ENCODE measurements at places on chromosomes 5 and 9.

DNA sequence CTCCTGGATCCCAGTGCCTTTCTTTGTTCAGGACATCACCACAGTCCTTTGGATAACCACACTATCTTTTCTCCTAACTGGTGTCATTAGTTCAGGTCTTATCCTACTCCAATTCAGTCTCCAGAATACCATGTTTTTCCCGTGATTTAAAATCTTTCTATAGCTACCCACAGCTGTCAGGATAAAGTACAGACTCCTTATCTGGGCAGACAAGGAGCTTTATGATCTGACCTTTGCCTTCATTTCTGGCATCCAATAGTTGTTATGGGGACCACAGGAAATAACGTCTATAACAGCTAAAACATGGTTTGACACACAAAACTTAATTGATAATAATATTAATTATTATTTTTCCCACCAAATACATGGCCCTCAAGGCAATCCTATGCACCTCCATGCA, 125.6 kb downstream of the ARL15 start:
- DNase-seq = no peak

DNA sequence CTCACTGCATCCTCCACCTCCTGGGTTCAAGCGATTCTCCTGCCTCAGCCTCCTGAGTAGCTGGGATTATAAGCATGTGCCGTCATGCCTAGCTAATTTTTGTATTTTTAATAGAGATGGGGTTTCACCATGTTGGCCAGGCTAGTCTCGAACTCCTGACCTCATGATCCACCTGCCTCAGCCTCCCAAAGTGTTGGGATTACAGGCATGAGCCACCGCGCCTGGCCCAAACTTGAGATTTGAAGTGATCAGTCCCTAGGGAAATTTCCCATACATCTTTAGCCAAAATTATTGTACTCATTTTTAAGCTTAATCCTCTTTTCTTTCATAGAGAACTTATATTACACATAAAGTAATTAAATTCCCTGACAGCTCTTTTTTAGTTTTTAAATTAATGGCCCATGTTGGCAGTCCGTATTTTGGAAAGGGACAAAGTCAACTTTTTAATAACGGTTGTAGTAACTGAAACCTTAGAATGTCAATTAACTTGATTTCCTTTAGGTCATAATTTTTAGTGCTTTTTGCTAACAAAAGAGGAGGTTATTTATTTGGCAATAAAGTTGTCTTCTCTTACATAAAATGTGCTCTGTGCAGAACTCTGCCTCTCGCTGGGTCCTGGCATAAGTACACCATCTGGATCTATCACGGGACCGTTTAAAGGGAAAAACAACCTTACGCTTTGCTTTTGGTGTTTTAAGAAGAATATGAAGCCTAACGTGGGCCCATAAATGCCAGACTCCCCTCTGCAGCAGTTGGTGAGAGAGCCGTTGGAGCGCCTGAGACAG, 142.3 kb upstream of the OTULINL start:
- DNase-seq = peak; percentile 74

DNA sequence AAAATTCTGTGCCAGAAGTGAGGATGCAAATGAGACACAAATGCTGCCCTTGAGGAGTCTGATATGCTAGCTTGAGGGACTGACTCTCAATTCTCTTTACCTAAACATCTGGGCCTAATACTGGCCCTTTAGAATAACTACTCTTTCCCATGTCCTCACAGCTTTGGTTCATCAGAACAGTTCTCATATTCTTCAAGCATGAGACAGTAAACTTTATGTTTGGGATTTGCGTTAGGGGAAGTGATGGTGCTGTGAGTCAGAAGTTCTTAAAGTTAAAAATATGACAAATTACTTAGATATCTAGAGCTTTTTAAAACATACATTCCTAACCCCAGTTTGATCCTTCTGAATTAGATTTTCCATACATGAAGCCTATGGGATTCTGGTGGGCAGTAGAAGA, 665.0 kb upstream of the RGMB start:
- DNase-seq = peak; percentile 39

DNA sequence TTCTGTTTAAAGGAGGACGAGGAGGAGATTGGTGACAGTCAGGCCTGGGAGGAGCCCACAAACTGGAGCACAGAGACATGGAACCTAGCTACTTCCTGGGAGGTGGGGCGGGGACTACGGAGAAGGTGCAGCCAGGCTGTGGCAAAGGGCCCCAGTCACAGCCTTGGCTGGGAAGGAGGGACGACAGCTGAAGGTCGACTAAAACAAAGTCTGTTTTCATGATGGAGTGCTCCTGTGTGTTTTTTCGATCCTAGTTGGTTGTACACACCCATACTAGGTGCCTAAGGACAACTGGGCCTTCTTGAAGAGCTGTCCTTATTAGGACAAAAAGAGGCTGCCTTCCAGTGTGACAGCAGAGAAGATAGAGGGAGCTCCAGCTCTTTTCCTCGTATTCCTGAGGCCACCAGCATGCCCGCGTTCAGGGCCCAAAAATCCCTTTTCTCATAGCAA, 2.9 kb downstream of the CCDC107 start:
- no peak for DNase-seq

DNA sequence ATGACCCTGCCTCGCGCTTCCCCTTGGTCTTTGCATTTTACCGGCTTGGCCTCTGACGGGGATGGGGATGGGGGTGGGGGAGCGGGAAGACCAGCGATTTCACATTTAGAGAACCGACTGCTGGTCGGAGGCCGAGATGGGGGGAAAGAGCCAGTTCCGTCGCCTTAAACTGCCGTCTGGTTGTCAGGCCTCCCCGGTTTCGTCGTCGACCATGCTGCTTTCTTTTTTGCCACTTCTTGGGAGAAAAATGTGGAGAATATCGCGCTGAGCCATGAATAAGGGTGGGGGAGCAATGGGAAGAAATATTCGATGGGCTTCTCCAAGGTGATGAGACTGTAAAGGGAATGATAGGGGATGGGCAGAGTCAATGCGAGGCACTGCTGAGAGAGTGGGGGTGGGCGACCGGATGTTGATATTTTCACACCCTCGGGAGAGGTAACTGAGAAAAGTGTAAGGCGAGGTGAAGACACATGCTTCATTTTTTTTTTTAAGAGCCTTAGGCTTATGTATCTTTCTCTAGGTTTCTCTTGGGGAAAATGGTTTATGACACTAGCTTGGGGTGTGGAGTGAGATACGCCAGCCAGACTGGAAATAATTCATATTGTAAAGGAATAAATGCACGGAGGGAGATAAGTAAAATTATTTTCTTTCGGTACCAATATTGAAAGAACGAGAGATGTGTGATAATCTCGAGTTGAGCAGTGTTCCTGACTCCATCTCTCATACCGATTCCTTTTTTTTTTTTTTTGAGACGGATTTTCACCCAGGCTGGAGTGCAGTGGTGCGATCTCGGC, 1.1 kb downstream of the KIF2A start:
- DNase-seq = no peak

GRCh38 chr5:67163231-67163756, 33.3 kb downstream of the CD180 start:
- DNase-seq = no peak

- no peak for DNase-seq
Observed at GRCh38 chr9:136997830-136998234, 1.5 kb upstream of the CLIC3 start.

DNA sequence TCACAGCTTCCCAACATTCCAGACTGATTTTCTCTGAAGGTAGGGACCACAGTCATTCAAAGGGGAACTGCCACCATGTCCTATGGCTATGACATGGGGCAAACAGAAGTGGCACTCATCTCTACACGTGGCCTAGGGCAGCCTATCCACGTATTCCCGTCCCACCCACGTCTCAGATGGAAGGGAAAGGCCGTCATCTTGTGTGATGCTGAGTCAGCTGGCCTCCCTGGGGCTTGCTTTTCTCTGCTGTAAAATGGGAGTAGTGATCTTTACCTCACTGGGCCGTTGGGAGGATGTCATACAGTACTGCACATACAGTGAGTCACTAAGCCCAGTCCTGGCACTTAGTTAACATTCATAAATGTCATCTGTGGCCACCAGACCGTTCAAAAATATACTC, 72.3 kb downstream of the RAPGEF1 start:
- no peak for DNase-seq

GRCh38 chr9:131178382-131178781, 53.0 kb downstream of the NUP214 start:
- DNase-seq = no peak

DNA sequence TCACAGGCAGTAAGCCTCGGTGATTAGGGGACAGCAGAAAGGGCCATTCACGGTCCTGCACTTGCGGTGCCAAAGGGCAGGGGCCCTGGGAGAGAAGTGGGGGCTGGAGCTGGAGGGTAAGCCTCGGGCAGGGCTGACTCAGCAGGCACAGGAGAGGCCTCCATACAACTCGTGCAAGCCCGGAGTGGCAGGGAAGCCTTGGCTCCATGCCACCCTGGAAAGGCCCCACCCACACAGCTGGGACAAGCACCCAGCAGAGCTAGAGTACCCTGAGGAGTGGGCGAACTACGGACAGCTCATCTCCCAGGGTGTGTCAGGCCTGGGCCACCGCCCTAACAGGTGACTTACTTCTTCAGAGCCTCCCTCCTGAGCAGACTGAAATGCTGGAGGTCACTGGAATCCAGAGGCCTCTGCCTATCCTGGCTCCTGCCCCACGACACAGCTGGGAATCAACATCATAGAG, 5.6 kb upstream of the CAMK2A start:
- no peak for DNase-seq

- no peak for DNase-seq
Observed at GRCh38 chr9:126959336-126959735, 44.8 kb downstream of the RALGPS1 start.

GRCh38 chr9:33232815-33233214, 7.2 kb upstream of the SPINK4 start:
- no peak for DNase-seq

DNA sequence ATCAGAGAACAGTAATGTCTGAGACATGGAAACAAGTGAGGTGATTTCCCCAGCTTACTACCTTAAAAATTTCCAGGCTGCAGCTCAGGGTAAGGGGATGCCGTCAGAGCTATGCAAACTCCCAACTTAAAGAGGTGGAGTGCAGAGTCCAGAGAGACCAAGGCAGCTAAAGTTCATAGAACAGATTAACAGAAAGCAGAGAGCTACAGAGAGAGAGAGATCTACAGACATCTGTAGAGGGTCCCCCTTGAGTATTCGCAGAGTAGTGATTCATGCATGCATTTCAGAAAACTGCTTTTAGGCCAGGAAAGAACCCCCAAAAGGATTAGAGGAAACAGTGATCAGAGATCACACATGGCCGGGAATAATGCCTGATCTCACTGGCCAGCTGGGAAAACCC, 306.2 kb upstream of the PUM3 start:
- DNase-seq = peak; percentile 27

- DNase-seq = no peak
Observed at GRCh38 chr9:127949827-127950512, 12.3 kb upstream of the DPM2 start.

GRCh38 chr5:140114341-140115185, 654 bp downstream of the PURA start:
- no peak for DNase-seq

- DNase-seq = no peak
Observed at GRCh38 chr5:74334062-74334761, 306.3 kb downstream of the ENC1 start.

- no peak for DNase-seq
Observed at GRCh38 chr9:108478431-108479332, 377.1 kb downstream of the ACTL7B start.

GRCh38 chr9:121707477-121708424, 56.3 kb downstream of the DAB2IP start:
- no peak for DNase-seq

- no peak for DNase-seq
Observed at GRCh38 chr5:147204576-147204975, 30.2 kb upstream of the STK32A start.

DNA sequence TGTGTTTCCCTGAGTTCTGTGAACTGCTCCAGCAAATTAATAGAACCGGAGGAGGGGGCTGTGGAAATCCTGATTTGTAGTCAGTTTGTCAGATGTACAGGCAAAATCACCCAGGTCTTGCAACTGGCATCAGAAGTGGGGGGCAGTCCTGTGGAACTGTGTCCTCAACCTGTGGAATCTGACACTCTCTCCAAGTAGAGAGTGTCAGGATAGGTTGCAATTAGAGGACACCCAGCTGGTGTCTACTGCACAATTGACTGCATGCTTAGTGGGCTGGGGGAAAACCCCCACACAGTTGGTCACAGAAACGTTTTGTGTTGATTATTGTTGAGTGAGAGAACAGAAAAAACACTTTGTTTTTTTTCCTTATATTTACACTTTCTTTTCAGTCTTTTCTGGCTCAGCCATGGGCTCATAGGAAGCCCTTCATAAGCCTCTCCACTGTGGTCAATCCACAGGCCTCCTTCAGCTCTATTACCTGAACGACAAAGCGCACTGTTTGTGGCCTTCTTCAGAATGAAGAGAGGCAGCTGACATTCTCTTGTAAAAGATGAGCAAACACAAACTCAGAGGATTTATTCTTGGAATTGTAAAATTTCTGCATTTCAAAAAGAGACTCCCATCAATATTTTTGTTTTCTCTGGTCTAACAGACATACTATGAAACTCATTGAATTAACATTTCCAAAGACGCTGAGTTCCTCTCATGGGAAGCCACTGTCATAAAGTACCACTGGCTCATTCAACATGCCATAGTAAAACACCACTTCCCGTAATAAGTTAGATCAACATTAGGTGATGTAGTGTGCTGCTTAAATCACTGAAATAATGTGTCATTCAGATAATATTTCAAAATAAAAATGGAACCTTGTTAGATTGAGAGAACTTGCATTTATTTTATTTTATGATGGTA, 348.9 kb upstream of the RFX3 start:
- DNase-seq = no peak

DNA sequence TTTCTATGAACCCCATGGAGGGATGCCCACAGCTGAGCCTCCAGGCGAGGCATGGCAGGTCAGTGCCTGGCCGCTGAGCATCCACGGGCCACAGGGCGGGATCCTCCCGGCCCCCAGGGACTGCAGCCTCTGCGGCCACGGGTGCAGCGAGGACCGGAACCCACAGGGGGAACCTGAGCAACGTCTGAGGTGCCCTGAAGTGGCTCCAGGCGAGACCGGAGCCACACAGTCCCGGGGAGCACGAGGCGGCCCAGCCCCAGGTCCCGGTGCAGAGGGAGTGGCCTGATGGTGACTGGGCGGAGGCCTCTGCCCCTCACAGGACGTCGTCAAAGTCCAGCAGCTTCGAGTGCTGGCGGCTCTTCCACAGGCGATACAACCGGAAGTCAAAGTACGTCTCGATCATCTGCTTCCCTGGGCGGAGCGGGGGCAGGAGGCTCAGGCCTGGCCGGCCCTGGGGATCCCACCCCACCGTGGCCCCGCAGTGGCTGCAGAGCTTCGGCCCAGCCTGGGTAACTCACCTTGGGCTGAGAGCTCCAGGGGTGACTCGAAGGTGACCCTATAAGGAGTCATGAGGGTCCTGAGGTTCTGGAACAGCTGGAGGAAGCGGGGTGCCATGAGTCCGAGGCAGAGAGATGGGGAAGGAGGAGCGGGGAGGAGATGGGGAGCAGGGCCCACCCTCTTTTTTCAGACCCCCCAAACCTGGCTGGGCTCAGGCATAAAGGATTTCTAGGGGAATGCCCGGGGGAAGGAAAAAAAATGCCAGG, 8.1 kb upstream of the ENTPD8 start:
- no peak for DNase-seq

GRCh38 chr5:20166456-20166855, 178.5 kb upstream of the CDH18 start:
- DNase-seq = no peak

- DNase-seq = no peak
Observed at GRCh38 chr5:107408564-107408963, 262.2 kb downstream of the EFNA5 start.

Measured in skin of body (tissue), 3 donors.